Aortic smooth muscle cell (primary cell): ENCODE measurements at places on chromosomes 3 and 15. TPM values are rescaled to one million over a fixed set of nuclear protein-coding genes. Genes with fewer than 3 reads are reported as not detected.

AGBL1 gene
- total RNA-seq: not detected in 2 replicates

TRIM59 gene
- total RNA-seq: 20.3 and 25.3 TPM in 2 replicates

ITIH3 gene
- 1.1 and 2.8 TPM in 2 replicates for total RNA-seq

HRH1 gene
- total RNA-seq: 13.9 and 15.3 TPM in 2 replicates

SLCO2A1 gene
- total RNA-seq: not detected in 2 replicates

GSK3B gene
- 40.2 and 49.2 TPM in 2 replicates for total RNA-seq

POLR2M gene
- total RNA-seq: 260 and 261 TPM in 2 replicates
